Activated CD4-positive, alpha-beta T cell treated with anti-CD3 and anti-CD28 coated beads for 1 hour (primary cell): ENCODE measurements at places on chromosomes 11 and 22.

- DNase-seq = no peak
These were observed 670.0 kb upstream of the KIRREL3 start for GRCh38 chr11:127670374-127671119.

GRCh38 chr11:116856423-116856822 is 19.0 kb upstream of the APOA1 start:
- DNase-seq = no peak

DNA sequence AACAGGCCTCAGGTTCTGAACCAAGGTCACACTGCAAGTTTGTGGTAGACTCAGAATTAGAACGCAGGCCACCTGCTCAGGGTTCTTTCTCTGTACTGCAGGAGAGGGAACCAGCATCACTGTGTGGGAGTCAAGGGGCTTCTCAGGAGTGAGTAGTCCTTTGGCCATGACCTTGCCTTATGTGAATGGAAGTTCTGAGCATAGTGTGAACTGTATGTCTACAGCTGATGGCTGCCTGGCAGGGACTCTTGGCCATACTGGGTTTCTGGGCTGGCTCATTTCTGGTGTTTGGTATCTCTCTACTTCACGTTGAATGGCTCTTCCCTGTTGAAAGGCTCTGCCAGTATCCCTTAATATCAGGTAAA is 40.1 kb upstream of the TUB start:
- DNase-seq = no peak

DNA sequence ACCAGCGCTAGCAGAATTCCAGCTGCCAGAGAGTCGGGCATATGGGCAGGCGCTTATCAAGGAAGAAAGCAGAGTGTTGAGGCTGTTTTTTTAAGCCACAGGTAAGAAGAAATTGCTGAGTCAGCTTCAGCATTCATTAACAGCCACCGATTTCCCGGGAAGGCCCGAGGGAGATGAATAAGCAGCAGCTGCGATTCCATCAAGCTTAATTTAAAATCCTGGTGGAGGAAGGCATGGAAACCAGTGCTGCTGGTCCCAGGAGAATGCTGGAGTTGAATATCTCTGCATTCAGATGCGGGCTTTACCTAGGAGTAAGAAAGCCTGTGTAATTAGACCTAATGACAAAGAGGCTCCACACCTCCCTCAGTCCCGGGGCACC is 168.8 kb downstream of the BRD1 start:
- DNase-seq = no peak

- no peak for DNase-seq
These were observed 58.5 kb upstream of the NTM start for GRCh38 chr11:131311776-131312514.

- DNase-seq = no peak
These were observed 57.2 kb downstream of the WNT11 start for GRCh38 chr11:76148941-76149613.

DNA sequence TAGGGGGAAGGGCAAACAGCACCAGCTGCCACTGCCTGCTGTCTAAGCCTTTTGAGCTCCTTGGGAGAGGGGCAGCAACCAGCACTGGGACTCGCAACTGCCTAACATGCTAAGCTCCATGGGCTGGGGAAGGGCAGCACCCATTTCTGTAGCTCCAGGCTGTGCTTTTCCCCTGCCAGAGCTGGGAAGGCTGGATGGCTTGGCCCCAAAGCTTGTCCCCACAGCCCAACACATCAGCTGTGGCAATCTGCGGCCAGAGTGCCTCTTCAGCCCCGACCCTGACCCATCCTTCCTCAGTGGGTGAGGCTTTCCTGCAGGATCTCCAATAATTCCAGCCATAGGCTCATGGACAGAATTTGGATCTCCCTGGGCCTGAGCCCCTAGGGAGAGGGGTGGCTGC is 551.3 kb downstream of the TMEM135 start:
- DNase-seq = no peak

- DNase-seq = no peak
These were observed at the start of gene RAB3IL1 for GRCh38 chr11:61917334-61918109. TSS of gene RAB3IL1 (minus strand) at chr11:61917566. CDS start at chr11:61917367, 199 bp downstream.

DNA sequence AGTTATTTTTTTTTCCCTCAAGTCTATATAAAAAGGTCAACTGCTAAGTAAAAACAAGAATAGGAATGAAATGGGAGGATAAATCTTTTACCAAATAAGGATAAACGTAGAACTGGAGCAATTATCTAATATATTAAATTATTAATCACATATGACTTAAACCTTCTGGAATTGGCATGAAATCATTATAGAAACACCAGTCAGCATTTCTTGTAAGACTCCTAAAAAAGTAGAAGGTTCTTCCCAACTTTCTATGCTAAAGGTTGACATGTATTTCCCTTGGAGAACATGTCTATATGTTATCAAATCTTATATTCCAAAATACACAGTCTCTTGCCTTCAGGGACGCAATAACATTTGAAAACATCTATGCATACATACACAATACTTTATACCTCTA is 143.2 kb downstream of the SBF2 start:
- no peak for DNase-seq

DNA sequence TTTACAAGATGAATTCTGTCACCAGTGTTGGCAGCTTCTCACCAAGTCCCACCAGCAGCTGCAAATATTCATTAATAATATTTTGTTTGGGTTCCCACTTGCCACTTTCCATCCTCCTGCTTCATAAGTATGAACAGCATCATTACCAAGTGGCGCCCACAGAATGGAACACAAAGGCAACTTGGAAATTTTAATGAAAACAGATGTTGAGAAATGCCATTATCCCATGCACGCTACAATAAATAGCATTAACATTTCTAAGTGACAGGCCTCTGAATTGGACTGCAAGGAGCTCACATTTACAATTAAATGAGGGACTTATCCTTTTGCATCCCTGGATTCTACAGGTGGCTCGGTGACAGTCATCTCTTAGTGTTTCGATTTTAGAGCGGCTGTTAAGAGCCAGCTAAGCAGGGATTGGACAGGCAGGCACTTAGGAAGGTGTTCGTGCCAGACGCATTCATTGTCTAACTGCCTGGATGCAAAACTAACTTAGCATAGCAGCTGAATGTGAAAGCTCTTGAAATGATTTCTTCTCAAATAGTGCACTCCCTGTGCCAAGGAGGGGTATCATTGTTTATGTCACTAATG is 170.3 kb downstream of the KIRREL3 start:
- no peak for DNase-seq

DNA sequence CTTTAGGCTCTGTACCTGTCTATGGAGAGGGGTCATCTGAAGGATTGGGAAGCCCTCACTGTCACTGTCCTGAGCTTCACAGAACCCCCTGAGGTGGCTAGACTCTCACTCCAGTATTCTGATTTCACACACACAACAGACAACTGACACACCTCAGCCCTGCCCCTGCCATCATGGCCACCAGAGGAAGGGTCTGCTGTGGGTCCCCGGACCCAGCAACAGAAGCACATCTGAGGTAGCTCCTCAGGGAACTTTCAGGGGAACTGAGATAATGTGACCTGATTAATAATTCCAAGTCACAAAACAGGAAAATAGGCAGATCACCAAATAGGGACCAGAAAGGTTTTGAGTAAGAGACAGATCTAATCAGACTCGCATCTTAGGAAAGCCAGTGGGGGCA is 7.5 kb upstream of the C22orf39 start:
- DNase-seq = no peak

- no peak for DNase-seq
These were observed 72.7 kb downstream of the AMBRA1 start for GRCh38 chr11:46520971-46521745.

DNA sequence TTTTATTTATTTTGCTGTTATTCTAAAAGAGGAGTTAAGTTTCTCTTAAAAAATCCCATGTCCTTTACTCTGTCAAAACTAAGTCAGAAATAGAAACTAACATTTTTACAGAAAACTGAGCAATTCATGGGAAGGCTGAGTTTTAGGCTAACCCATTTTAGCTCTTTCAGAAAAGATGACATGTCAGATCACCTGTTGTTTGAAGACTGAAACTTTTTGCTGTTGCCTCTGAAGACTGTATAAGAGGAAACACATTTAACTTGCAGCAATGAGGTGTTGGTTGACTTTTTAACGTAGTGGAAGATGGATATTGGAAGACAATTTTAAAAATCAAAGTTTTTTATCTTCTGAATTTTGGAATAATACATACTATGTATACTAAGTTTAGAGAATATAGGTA is 115.4 kb downstream of the METTL15 start:
- no peak for DNase-seq

GRCh38 chr11:124759266-124760204 is 2.6 kb downstream of the ESAM start:
- DNase-seq = no peak
